ENCODE measurements at places on chromosomes 13 and 19.

GRCh38 chr19:17303940-17304267, 679 bp upstream of the ABHD8 start:
- no peak for DNase-seq

- no peak for DNase-seq
Observed at GRCh38 chr19:5914946-5915781, 1.1 kb downstream of the CAPS start.

DNA sequence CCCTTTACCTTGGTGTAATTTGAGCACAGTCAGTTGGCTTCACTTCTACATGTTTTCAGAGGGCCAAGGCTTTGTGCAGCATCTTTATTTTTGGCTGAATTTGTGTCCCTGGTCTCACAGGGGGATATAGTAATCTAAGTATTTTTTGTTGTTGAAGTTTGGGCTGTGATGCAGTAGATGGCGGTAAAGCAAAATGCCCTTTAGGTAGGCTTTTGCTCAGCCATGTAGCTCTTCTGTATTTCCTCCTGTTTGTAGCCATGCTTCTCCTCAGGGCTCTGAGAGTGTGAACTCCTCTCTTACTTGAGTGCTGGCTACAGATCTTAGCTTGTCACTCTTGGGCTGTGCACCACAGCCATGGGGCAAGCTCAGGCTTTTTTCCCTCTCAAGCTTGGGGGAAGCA, 328.6 kb downstream of the SLITRK5 start:
- DNase-seq = no peak

DNA sequence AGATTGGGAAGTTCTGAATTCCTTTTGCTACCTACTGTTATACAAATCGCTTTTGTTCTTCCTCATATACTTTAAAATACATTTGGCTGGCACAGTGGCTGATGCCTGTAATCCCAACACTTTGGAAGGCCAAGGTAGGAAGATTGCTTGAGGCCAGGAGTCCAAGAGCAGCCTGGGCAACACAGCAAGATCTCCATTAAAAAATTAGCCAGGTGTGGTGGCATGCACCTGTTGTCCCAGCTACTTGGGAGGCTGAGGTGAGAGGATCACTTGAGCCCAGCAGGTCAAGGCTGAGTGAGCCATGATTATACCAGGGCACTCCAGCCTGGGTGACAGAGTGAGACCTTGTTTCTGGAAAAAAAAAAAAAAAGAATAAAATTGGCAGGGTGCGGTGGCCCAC, 34.4 kb upstream of the CXCL17 start:
- DNase-seq = no peak

DNA sequence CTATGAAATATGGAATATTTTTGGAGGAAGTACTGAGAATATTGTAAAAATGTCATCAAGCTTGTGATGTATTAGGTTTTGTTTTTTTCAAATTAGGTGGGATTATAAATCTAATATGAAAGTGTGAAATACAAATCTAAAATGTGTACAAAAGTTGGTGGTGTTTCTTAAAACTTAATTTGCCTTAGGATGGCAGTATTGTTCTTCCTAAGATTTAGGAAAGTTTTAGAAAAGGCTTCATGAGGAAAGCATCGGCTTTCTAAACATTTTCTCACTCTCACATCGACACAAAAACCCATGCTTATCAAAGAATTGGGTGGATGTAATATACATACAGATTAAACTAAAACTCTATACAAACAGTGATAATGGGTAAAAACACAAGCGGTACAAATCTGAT, 972.0 kb upstream of the PCDH20 start:
- no peak for DNase-seq

- DNase-seq = no peak
Observed at GRCh38 chr19:14081797-14082674, 3.5 kb downstream of the C19orf67 start.

GRCh38 chr19:16106121-16106520, 5.6 kb upstream of the RAB8A start:
- no peak for DNase-seq

- DNase-seq = no peak
Observed at GRCh38 chr19:51124729-51125128, at the start of gene SIGLEC9. TSS of gene SIGLEC9 (plus strand) at chr19:51124906. CDS start at chr19:51124975, 69 bp downstream.

DNA sequence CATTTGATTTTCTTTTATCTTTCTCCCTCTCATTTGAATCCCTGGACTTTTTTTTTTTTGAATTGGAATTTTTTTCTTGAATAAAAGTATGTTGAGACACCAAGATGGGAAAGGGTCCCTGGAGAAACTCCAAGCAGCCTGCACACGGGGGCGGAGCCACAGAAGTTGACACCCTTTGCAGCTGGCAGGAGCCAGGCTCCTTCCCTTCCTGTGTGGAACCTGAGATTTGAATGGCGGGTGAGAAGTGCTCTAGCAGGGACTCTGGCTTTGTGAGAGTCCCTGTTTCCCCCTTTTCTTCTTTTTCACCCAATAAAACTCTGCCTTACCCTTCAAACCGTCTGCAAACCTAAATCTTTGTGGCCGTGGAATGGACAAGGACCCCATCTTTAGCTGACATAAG, 1381.0 kb upstream of the MIR17HG start:
- no peak for DNase-seq

DNA sequence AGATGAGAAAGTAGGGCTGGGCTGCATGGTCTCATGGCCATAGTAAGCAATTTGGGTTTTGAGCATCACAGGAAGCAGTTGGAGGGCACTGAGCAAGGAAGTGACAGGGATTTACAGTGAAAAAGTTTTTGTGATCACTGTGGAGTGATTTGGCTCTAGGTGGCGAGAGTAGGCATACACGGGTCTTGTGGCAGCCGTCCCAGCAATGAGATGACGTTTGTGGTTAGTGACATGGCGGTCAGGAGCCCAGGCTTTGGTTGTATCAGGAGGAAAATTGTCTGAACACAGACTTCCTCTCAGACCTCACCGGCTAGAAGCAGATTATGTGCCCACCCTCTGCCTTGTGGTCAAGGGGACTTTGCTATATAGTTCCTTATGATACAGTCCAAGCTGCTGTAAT, 3.3 kb downstream of the ZNF444 start:
- DNase-seq = no peak

GRCh38 chr13:38763446-38764381, 76.8 kb downstream of the FREM2 start:
- DNase-seq = peak; percentile 72

DNA sequence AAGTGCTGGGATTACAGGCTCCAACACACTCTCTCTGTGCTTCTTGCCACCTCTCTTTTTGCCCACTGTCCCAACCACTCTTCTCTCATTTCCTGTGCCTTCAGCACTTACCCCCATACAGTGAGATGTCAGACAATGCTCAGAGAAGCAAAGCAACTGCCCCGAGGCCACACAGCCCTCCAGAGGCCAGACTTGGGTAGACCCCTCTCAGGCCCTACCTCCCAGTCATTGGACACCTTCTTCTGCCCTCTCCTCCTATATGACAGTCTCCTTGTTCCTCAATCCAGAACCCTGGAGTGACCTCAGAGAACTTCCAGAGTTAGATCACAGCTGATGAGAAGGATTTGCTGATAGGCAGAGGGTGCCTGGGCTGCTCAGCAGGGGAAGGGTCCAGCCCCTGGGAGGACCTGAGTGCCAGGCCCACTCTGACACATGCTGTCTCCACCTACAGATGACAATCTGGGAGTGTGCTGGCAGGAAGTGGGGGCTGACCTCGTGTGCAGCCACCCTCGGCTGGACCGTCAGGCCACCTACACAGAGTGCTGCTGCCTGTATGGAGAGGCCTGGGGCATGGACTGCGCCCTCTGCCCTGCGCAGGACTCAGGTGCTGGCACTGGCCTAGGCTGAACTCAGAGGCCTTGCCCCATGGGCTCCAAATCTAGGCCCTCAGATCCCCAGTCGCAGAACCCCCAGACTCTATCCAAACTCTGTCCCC, 24.4 kb downstream of the LTBP4 start:
- DNase-seq = no peak

Data from NCI-H526 (cell line).